ENCODE measurements at places on chromosomes 16 and 17.
A peak's percentile ranks its signal among the peaks of the same experiment; 100 is the strongest.

DNA sequence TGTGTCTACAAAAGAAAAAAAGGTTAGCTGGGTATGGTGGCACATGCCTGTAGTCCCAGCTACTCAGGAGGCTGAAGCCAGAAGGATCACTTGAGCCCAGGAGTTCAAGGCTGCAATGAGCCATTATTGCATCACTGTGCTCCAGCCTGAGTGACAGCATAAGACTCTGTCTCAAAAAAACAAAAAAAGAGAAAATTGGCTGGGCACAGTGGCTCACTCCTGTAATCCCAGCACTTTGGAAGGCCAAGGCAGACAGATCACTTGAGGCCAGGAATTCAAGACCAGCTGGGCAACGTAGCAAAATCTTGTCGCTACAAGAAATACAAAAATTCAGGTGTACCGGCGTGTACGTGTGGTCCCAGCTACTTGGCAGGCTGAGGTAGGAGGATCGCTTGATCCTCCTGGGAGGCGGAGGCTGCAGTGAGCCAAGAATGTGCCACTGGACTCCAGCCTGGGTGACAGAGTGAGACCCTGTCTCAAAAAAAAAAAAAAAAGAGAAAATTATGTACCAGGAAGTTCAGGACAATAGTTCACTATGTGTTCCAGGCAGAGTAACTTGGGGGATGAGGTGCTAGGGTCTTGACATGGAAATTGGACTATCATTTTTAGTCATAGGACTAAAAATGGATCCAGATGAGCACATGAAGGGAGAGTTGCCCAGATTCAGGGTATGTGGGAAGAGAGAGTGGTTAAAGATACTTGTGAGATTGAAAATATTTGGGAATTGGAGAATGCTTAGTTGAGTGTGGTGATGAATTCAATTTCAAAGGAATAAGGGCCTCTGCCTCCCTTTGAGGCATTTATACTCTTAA is 11.0 kb downstream of the ALDH3A2 start:
- DNase-seq, result no peak

GRCh38 chr17:19421926-19422325 is 10.9 kb downstream of the RNF112 start:
- no peak for DNase-seq

DNA sequence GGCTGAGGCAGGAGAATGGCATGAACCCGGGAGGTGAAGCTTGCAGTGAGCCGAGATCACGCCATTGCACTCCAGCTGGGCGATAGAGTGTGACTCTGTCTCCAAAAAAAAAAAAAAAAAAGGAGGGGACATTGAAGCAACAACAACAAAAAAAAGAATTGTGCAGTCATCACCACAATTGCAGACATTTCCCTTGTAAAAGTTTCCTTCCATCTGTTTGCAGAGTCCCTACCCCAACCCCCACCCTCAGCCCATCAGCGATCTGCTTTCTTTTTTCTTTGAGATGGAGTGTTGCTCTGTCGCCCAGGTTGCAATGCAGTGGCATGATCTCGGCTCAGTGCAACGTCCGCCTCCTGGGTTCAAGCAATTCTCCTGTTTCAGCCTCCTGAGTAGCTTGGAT is 3.7 kb downstream of the MGRN1 start:
- DNase-seq, result no peak

GRCh38 chr17:38564869-38565268 is 40.9 kb downstream of the SRCIN1 start:
- no peak for DNase-seq

- peak; percentile 45 for DNase-seq
Observed at GRCh38 chr17:66633317-66633965, 201.5 kb upstream of the CACNG5 start.

- DNase-seq, result peak; percentile 15
Observed at GRCh38 chr16:68792465-68793324, 50.6 kb upstream of the TANGO6 start.

- no peak for DNase-seq
Observed at GRCh38 chr17:37037590-37038155, 88.9 kb downstream of the AATF start.

DNA sequence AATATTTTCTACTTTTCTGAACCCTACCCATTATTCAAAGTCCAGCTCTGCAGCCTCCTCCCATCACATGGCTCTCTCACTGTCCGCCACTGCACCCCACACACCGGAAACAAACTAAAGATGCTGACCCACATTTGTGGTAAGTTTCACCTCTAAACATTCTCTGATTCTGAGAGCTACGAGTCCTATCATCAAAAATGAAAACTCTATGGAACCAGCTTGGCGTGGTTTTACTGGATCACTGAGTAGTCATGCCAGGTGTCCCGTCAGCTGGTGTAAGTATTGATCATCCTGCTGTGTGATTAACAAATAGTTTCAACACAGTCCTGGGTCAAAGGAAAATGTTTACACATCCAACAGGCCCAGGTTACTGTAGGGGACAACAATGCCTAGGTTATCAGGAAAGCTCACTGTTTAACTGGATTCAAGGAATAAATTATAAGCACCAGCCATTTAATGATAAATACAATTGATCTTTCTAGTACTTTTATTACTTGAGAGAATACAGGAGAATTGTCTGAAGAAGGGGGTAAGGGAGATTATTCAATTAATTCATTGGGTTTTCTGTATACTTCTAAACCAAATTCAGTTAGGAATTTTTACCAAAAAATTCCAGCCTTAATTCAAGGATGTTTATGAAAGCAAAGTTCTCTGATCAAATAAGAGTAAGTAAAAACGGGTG is 33.9 kb downstream of the CYTH1 start:
- peak; percentile 40 for DNase-seq

DNA sequence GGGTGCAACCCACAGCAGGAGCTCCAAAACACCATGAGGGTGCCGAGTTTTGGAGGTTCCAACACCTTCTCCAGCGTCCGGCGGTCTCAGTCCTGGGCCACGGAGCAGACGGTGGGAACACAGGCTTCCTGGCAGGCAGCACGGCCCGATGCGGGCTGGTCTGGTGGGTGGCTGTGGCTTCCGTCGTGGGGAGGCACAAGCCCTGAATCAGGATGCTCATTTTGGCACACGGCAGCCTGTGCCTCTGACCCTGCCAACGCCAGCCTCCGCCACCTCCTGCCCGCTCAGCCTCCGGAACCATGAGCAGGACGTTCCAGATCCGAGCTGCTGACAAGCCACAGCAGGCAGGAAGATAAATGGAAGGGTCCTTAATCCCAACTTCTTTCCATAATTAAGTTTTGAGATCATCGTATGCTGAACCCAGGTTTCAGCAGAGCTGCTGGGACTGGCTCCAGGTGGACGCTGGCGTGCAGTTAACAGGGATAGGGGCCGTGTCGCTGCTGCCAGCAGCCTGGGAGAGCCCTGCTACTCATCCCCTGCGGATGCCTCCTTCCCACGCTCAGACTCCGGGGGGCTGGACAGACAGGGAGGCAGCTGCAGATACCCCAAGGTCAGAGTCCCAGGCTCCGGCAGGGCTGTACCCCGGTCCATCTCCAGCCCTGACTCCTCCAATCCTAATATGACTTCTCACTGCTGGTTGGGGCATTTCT is 136.6 kb downstream of the ENGASE start:
- DNase-seq, result no peak

DNA sequence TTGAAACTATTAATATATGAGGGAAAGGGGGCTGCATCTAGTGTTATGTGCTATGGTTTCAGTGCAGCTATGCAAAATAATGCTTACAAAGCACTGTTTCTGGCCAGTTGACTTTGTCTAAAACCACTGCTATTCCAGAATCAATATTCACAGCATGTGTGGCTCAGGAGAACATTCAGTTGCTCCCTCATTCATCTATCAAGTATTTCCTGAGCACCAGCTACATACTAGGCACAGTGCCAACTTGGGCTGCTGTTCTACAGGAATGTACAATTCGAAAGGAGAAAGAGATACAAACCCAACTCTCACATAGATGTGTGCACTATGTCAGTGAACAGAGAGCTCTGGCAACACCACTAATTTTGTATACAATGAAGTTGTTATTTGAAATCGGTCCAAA is 183.0 kb downstream of the PHKB start:
- peak; percentile 79 for DNase-seq

- DNase-seq, result no peak
Observed at GRCh38 chr16:7744546-7745264, 412.1 kb downstream of the RBFOX1 start.

GRCh38 chr17:39400547-39401411 is 647 bp downstream of the FBXL20 start:
- DNase-seq, result peak; percentile 26

- no peak for DNase-seq
Observed at GRCh38 chr16:73527187-73527586, 479.3 kb upstream of the ZFHX3 start.

DNA sequence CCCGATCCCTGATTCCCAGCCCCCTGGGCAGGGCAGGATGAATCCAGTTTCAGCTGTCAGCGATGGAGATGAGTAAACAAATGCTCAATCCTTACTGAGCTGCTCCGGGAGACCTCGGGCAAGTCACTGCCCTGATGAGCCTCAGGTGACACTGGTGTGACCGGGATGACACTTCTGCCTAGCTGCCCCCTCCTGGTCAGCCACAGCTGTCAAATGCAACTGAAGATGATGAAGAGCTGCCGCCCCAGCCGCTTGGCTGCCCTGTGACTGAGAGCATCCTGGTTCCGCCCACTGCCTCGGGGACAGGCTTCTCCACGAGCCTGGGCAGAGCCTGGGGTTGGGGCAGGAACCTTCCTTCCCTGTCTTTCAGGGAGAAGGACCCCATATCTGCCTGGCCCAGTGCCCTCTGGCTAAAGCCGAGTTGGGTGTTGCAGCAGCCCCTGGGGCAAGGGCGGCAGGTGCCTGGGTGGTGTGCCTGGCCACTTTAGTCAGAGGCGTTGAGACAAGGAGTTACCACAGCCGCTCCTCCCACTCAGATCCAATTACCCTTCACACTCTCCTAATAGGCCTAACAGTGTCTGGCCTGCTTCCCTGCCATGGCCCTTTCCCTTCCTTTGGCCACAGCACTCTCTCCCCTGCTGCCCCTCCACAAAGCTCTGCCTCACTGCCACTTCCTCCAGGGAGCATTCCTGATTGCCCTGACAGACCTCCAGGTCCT is 5.5 kb downstream of the CCL17 start:
- no peak for DNase-seq

GRCh38 chr17:2111691-2112090 is 56.8 kb downstream of the HIC1 start:
- peak; percentile 72 for DNase-seq

DNA sequence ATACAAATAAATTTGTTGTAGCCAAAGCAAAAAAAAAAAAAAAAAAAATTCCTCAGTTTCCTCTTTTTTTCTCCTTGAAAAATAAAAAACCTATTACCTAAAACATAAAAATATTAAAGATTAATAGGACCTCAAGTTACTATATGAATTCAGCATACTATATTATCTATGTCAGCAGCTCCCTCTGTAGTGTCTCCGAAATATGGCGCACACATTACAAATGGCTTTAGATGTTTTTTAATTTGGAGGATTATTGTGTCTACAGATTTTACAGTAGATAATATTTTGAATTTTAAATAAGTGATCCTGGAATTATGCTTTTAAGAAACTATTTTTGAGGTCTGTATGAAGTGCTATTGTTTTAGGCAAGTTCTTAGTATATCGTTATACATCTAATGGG is 94.4 kb downstream of the NLK start:
- no peak for DNase-seq

DNA sequence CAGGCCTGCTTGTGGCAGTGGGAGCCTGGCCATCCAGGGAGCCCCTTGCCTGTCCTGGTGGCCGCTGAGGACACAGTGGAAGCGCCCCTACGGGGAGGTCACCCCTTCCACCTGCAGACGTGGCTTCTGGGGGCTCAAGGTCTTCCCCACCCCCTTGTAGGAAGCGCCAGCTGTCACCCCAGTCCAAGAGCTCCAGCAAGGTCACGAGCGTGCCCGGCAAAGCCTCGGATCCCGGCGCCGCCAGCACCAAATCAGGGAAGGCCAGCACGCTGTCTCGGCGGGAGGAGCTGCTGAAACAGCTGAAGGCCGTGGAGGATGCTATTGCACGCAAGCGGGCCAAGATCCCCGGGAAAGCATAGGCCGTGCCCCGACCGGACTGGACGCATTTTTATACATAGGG is 7.4 kb upstream of the IL17C start:
- DNase-seq, result no peak

DNA sequence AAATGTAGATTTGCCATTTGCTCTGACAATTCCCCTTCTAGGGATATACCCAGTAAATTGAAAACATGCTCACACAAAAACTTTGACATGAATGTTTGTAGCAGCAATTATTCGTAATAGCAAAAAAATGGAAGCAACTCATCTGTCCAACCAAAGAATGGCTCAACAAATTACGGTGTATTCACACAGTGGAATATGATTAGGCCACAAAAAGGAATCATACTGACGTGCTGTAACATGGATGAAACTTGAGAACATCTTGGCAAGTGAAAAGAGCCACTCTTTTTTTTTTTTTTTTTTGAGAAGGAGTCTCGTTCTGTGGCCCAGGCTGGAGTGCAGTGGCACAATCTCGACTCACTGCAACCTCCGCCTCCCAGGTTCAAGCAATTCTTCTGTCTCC is 24.1 kb upstream of the SPNS3 start:
- no peak for DNase-seq

- peak; percentile 95 for DNase-seq
Observed at GRCh38 chr17:35245196-35245486, 2.3 kb downstream of the SLFN5 start.

- DNase-seq, result peak; percentile 76
Observed at GRCh38 chr16:67526149-67526791, 2.4 kb upstream of the RIPOR1 start.

- DNase-seq, result peak; percentile 8
Observed at GRCh38 chr17:66755101-66755943, 79.6 kb upstream of the CACNG5 start.

- DNase-seq, result peak; percentile 46
Observed at GRCh38 chr16:674968-675883, at the start of gene RHBDL1. Gene RHBDL1, plus strand, starts transcription at chr16:675671. Its CDS starts 120 bp downstream, at chr16:675791.

DNA sequence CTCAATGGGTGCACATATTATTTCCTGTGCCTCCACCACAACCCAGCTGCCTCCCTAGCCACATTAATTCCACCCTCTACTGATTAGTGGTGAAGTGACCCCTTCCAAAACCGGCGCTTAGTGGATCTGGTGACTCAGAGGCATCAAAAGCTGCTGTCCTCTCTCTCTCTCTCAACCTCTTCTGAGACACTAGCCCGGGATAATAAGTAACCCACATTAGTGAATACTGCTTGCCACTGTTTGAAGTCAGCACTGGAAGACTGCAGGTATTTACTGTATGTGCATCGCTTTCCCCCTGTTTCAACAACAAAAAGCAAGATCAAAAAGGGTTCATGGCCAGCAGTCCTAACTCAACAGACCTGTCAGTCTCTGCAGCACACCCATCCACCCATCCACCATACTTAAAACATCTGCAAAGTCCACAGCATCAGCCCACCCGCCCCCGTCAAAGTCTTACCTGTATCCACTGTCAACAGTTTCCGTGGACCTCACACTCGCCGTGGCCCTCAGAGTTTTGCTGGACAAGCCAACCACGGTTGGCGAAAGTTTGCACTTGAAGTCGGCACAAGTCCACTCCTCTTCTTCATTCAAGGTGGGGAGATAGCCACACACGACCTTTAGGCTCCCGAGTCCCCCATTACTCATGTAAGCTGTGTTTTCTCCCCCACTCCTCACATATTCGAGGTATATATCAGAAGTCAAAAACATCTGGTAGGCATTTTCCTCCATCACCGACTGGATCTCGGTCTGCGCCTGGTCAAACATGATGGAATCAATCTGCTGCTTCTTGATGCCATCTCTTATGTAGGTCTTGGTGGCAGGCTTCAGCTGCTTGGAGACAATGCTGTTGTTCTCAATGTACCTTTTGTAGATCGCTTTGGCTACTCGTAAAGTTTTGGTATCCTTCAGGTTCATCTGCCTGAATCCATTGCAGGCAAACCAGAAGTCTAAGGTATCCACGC is 3.8 kb downstream of the AXIN2 start:
- DNase-seq, result peak; percentile 47
